NB4 (cell line): ENCODE measurements at places on chromosomes 7 and 10.

- no peak for DNase-seq
Measured at GRCh38 chr10:84398696-84399095, 70.3 kb downstream of the CCSER2 start.

DNA sequence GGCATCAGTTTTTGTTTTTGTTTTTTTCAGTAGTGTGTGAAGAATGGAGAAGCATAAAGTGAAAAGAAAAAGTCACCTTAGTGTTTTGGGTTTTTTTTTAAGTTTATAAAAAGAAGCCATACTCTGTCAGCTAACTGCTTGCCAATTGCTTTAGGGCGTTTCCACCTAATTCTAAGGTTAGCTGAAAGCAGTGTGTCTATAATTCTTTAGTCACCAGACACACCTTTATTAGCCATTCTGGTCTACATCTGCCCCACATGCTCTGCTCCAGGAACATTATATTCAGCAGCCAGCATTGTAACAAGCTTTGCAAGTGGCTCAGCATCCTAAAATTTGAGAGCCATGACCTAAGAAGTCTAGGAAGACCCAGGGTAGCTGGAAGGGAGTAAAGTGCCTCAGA lies 14.1 kb upstream of the SLC16A12 start:
- DNase-seq: no peak

- DNase-seq: no peak
Measured at GRCh38 chr7:148397985-148398384, 192.6 kb upstream of the C7orf33 start.

GRCh38 chr10:58796824-58797223 lies 284.2 kb downstream of the BICC1 start:
- no peak for DNase-seq

DNA sequence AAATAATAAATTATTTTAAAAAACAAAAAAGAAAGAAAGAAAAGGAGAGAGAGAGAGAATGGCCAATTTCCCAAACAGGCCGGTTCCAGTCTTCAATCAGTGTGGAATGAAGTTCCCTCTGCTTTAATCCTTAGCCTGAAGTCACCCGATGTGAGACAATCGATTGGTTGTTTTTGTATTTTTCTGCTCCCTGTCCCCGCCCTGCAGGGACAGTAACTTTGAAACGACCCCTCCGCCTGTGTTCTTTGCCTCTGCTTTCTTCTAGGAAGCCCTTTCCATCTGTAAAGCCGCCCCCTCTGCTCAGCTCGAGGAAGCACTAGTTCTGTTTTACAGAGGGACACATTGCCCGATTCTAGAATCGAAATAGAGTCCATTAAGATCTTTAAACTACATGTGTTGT lies 33.4 kb downstream of the FOXL3 start:
- DNase-seq: no peak

DNA sequence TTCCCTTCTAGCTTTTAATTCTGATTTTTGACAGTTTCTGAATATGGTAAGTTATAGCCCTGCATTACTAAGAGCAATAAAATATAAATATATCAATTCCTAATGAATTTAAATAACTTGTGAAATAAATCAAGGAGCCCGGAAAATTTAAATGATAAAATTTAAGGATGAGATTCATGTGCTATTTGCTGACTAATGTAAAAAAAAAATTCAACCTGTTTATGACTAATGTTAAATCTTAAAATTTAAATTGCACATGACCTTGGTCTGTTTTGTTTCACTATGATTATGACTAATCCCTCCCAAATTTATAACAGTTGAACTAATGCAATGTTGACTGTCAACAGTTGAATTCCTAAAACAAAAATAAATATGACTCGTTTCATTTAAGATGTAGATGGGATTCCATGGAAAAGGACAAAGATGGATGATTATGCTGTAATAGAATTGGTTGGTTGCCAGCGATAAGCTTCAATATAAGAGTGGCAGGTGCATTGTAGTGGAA lies 419.9 kb downstream of the NRG3 start:
- DNase-seq: no peak
